Spinal cord (tissue), 10 donors: ENCODE measurements at places on chromosomes 3 and 15.

DNA sequence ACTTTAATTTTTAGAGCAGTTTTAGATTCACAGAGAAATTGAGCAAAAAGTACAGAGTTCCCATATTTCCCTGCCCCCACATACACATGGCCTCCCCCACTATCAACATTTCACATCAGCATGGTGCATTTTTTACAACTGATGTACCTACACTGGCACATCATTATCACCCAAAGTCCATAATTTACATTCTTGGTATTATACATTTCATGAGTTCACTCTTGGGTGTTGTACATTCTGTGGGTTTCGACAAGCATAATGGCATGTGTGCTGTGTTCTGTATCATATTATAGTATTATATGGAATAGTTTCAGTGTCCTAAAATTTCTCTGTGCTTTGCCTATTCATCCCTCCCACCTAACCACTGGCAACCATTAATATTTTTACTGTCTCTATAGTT lies 419.8 kb upstream of the THBS1 start:
- DNase-seq: no peak

DNA sequence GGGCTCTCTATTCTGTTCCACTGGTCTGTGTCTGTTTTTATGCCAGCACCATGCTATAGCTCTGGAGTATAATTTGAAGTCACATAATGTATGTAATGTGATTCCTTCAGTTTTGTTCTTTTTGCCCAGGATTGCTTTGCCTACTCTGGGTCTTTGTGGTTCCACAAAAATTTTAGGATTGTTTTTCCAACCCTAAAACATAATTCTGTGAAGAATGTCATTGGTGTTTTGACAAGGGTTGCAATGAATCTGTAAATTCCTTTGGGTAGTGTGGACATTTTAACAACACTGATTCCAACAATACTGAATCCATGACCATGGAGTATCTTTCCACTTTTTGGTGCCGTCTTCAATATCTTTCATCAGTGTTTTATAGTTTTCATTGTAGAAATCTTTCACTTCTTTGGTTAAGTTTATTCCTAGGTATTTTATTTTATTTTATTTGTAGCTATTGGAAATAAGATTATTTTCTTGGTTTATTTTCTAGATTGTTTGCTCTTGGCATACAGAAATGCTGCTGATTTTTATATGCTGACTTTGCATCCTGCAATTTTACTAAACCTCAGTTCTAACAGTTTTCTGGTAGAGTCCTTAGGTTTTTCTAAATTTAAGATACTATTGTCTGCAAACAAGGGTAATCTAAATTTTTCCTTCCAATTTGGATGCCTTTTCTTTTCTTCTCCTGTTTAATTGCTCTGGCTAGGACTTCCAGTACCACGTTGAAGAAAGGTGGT lies 29.7 kb downstream of the TJP1 start:
- DNase-seq: no peak

- no peak for DNase-seq
Observed at GRCh38 chr15:67175643-67176071, 78.8 kb downstream of the AAGAB start.

DNA sequence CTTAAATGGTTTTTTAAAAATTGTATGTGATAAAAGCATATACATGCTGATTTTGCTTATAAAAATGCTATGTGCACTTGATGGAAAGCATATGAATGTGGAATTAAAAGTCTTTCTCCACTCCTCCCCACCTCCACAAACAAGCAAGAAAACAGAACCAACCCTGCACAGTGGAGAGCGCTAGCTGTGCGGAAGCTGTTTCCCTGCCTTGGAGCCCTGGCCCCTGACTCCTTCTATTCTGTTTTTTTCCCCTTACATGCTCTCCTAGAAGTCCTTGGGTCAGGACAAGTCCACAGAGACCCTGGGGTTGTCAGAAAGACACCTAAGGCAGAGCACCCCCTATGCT lies 64.2 kb downstream of the BOC start:
- DNase-seq: no peak

GRCh38 chr3:84980456-84980855 lies 21.7 kb downstream of the CADM2 start:
- DNase-seq: no peak

- no peak for DNase-seq
Observed at GRCh38 chr3:98645039-98645438, 51.6 kb upstream of the CPOX start.

- DNase-seq: peak; percentile 75
Observed at GRCh38 chr3:129577366-129577765, 29.1 kb downstream of the PLXND1 start.

DNA sequence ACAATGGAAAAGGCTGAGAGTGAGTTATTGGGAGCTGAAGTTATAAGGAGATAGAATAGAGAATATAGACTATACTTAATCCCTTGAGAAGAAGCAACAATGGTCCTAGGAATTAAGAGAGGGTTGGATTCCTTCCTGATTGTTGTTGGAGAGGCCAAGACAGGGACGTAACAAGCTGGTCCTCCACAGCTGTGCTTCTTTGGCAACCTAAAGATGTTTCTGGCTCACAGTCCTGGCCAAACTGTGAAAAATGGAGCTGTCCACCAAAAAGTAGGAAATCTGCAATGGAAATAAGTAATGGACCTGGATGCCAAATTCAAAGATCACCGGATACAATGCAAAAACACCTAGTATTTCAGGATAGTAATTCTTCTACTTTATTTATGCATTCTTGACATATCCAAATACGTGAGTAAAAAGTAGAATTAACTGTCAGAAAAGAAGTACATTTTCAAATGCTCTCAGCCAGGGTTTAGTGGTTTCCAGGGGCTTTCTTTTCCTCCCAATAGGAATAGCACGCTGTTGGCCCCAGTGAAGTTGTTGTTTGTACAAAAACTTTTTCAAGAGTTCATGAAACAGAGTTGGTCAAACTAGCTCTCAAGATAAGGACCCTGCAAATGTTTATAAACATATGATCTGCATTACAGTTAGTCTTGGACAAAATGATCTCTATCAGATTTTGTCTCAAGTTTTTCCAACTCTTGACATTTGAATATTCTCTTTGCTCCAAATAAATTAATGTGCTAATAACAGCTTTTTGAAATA lies 28.3 kb downstream of the CERS3 start:
- peak; percentile 22 for DNase-seq

DNA sequence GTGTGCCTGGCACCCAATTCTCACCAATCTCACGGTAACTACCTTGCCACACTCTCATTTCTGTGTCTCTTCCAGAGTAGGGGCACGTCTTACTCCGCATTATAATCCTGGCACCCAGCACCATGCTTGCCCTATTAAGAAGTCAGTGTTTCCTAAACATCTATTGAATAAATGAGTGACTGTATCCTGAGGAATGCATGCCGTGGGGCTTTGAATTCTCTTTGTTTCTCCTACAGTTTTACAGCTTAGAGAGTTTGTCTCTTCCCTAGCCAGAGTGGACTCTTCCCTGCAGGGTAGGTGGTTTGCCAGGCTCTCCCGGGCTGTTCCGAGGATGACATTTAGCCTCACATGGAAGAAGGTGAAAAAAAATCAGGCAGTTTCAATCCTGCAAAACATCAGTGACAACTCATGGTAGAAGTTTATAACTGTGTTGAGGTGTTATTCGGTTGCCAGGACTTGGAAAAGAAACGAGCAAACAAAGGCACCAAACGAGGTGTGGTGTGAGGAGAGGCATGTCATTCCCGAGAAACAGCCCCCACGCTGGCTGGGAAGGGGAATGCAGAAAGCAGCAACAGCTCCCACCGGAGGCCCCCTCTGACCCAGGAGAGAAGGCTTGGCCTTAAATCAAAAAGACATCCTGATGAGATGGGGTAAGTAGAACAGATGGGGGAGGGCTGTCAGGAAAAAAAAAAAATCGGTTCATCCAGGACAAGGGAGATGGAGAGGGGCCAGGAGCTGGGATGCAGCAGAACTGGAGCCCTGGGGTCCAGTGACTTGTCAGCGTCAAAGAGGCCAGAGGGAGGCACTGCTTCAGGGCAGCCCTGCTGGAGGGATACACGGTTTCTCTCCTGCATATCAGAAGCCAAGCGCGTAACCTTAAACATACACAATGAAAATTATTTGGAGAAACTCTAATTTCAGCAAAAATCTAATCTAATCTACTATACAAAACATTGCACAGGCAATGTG lies 168.4 kb upstream of the ARRDC4 start:
- no peak for DNase-seq
